ENCODE measurements at places on chromosomes 1 and 21.
A peak's percentile ranks its signal among the peaks of the same experiment; 100 is the strongest.

GRCh38 chr1:230568008-230568407, 74.3 kb upstream of the COG2 start:
- no peak for DNase-seq

GRCh38 chr21:17387030-17387617, 125.7 kb upstream of the CXADR start:
- DNase-seq, result peak; percentile 45

DNA sequence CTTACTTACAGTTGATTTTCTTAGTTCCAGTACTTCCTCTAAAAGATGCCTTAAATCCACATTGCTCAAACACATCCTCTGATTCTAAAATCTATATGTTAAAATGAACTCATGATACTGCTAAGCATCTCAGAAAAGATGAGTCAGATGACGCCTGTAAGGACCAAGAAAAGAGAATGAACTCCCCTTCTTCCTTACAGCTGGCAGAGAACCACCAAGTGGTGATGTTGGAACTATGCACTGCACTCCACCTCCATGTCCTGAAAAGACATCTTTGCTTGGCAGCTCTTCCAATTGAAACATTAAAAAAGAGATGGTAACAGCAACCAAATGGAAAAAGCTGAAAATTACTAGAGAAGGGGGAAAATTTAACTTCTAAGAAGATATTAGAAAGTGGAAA, 648.8 kb downstream of the PTPRC start:
- DNase-seq, result no peak

- no peak for DNase-seq
Measured at GRCh38 chr1:45621501-45621836, 2.4 kb downstream of the CCDC17 start.

- no peak for DNase-seq
Measured at GRCh38 chr21:28391938-28392849, 600.5 kb downstream of the LTN1 start.

GRCh38 chr1:38598118-38598517, 261.5 kb downstream of the RRAGC start:
- no peak for DNase-seq

- DNase-seq, result no peak
Measured at GRCh38 chr1:157288492-157288891, 150.3 kb upstream of the ETV3 start.

DNA sequence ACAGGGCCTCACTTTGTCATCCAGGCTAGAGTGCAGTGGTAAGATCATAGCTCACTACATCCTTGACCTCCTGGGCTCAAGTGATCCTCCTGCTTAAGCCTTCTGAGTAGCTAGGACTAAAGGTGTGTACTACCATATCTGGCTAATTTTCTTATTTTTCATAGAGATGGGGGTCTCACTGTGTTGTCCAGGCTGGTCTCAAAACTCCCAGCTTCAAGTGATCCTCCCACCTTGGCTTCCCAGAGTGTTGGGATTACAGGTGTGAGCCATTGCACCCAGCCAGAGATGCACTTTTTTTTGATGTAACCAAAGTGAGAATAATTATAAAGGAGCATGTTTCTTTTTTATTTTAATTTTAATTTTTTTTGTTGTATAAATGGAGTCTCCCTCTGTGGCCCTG, 28.4 kb downstream of the CLIC4 start:
- DNase-seq, result no peak

DNA sequence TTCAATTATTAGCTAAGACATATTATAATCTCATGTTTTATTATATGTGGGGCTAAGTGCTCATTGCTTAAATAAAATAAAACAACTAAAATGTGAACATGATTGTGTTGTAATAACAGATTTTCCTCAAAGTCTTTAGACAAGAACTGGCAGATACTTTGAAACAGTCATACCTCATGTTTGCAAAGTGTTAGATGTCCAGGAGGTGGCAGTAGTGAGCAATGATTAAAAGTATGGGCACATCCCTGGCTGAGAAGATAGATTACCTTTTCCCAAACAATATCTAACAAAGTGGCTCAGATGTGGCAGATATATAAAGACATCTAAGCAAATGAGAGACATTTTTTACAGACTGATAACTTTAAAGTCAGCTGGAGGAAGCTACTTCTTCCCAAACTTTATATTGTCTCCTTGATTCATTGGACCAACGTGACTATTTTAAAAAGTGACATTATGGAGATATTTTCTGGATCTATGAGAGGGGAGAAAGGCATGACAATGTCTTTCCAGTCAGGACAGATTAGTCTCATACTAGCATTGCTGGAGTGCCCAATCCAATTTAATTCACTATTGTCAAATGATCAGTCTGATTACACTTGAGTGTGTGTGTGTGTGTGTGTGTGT, 269.8 kb downstream of the S1PR1 start:
- no peak for DNase-seq

DNA sequence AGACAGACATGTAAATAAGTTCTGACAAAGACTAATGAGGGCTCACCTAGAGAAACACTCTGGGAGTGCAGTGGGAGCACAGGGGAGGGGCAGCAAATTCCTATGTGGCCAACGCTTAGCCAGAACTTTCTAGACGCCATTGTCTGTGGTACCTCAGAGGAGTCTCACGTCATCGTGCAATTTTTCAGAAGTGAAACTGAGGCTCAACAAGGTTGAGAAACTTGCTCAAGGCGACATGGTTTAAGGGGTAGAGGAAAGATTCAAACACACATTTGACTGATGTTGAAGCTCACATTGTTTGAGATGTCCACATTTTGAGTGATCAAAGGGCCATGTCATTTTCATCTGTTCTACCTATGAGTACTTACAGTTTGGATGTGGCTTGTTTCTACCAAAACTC, 152.6 kb upstream of the LMO4 start:
- no peak for DNase-seq

- no peak for DNase-seq
Measured at GRCh38 chr1:29725262-29725661, 488.9 kb downstream of the PTPRU start.

DNA sequence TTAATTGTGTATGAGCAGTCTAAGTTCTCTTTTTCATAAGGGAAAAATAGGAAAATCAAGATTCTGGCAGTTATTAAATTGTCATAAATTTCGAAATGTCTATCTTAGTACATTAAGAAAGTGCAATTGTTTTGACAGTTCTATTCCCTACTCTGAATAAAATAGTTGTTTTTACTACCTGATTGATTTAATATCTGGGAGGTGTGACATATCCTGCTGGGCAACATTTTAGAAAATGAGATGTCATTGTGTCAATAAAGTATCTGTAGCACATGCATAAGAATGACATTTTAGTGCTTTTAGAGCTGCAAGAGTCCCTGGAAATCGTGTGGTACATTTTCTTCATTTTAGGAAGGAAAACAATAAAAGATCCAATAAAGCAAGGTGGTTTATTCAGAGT, 139.2 kb upstream of the COL11A1 start:
- no peak for DNase-seq

DNA sequence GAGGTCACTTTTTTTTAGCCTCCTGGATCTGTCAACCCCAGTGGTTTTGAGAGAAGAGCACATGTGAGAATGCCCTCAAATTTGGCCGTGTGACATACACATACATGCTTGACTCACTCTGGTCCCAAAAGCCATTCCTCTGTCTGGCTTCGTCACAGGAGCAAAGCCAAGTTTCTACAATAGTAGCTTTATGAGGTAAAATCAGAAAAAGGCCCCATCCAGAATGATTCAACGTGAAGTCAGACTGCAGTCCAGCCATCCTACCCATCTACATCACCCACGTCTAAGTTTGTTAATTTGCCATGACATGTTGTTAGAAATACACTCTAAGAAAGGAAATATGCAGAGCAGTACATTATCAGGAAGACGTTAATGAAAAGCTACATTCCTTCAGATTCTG, 245.2 kb downstream of the SDCCAG8 start:
- DNase-seq, result no peak

DNA sequence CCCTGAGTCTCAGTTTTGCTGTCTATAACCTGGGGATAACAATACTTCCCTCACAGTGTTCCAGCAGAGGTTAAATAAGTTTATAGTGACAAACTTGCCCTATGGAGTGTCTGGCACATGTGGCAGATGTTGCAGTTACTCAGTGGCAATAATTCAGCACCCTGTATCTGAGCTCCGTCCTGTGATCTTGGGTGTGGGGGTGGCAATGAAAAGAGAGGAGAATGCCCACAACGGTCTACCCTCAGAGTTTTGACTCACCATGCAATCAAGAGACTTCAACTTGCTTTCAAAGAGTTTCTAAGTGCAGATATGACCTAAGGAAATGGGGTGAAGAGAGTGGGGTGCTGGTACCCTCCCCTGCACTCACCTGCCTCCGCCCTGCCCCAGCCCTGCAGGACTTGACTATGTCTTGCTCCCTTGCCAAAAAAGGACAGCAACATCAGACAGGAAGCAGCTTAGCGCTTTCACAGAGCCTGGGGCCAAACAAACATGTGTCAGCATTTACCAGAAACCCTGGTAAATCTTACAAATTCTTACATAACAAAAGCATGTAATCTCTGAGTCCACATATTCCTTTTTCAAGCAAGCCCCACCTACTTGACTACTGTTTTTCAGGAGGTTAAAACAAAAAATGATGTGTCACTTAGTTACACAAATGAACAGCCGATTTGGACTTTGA, 185.1 kb upstream of the CAMK1G start:
- DNase-seq, result no peak

GRCh38 chr1:11749203-11749689, 12.7 kb upstream of the C1orf167 start:
- DNase-seq, result peak; percentile 71

- DNase-seq, result no peak
Measured at GRCh38 chr1:116365353-116365780, 7.7 kb upstream of the ATP1A1 start.

GRCh38 chr1:68725001-68725752, 228.3 kb upstream of the DEPDC1 start:
- DNase-seq, result no peak

GRCh38 chr1:121483961-121484424, 299.2 kb downstream of the SRGAP2C start:
- DNase-seq, result no peak

DNA sequence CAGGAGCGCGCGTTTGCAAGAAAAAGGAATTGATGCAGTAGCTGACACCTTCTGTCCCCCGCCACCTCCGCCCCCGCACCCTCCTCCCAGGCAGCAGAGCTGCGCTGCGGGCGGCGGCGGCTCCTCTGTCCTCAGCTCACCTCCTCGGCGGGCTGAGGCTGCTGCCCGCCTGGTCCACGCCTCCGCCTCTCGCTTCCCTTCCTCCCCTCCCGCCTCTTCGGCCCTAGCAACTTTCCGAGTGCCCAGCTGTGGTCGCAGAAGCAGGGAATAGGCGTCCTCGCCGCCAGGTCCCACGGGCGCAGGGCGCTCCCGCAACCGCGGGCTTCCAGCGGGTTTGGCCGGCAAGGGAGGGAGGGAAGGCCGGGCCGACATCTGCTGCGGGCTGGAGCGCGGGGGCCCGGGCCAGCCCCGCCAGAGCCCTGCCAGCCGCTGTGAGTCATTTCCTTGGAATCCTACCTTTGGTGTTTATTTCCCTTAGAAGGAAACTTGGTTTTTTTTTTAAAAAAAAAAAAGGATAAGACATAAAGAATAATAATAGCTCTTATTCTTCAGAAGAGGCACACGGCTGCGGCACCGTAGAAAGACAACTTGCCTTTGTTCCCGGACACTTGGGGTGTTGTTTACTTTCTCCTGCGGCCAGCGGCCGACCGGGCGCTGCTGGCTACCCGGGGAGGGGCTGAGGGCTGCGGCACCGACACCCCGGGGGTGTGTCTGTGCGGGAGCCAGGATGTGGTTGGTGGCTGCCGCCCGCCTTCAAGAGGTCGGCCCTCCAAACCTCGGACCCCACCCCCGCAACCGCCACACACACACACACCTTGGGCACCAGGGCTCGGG, 1.1 kb downstream of the SERTAD4 start:
- DNase-seq, result no peak

- no peak for DNase-seq
Measured at GRCh38 chr1:242788771-242789170, 264.3 kb upstream of the PLD5 start.

DNA sequence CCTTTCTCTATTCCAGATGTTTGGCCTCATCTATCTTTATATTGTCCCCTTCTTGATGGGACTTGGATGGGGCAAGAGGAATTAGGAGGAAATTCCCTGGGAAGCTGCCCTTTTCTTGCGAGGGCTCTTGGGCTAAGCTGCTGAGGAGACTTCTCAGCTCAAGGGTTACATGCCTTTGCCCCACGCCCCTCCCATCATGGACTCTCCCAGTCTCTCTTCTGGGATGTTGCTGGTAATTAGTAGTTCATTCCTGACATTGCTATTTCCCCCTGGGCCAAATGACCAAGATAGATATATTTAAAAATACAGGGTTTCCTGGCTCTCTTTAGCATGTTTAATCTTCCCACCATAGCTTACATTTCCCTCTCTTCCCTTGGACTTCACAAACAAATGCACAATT, 90.6 kb upstream of the RALGPS2 start:
- no peak for DNase-seq

- peak; percentile 61 for DNase-seq
Measured at GRCh38 chr21:27700974-27701614, 734.2 kb upstream of the ADAMTS5 start.

- DNase-seq, result no peak
Measured at GRCh38 chr1:25889470-25889869, 14.0 kb upstream of the PAQR7 start.

- peak; percentile 29 for DNase-seq
Measured at GRCh38 chr21:41966041-41966833, 12.4 kb upstream of the C2CD2 start.

DNA sequence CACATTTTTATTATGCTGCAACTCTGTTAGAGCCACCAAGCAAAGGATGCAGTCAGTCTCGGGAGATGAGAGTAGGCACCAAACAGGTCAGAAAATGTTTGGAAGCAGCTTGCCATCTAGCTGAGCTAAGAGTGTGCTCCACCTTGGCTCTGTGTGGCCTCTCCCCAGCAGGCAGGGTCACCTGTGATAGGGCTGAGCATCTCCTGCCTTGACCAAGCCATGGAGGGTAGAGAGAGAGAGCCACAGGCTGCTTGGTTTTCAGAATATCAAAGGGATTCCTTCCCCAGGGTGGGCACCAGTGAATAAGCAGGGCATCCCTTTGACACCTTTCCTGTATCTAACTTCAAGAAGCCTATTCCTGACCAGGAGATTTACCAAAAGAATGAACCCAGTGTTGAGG, 135.5 kb downstream of the SDCCAG8 start:
- no peak for DNase-seq

GRCh38 chr1:87867626-87868025, 538.9 kb downstream of the LMO4 start:
- no peak for DNase-seq

GRCh38 chr21:45067462-45068285, 6.7 kb upstream of the ADARB1 start:
- DNase-seq, result peak; percentile 34

GRCh38 chr1:94339206-94339927, 78.8 kb upstream of the ABCD3 start:
- DNase-seq, result no peak

GRCh38 chr1:233722212-233722979, 108.5 kb downstream of the KCNK1 start:
- no peak for DNase-seq

- DNase-seq, result no peak
Measured at GRCh38 chr1:56526571-56527174, 52.7 kb downstream of the PLPP3 start.

- no peak for DNase-seq
Measured at GRCh38 chr1:248923352-248924338, 17.6 kb downstream of the PGBD2 start.

- DNase-seq, result no peak
Measured at GRCh38 chr1:152747831-152748230, 10.0 kb upstream of the KPRP start.

- no peak for DNase-seq
Measured at GRCh38 chr1:236002572-236002971, 62.3 kb downstream of the NID1 start.

GRCh38 chr1:225424562-225425200, 3.2 kb downstream of the LBR start:
- DNase-seq, result no peak
